KBM-7 (cell line): ENCODE measurements at places on chromosomes 13 and 19.
A peak's percentile ranks its signal among the peaks of the same experiment; 100 is the strongest.

DNA sequence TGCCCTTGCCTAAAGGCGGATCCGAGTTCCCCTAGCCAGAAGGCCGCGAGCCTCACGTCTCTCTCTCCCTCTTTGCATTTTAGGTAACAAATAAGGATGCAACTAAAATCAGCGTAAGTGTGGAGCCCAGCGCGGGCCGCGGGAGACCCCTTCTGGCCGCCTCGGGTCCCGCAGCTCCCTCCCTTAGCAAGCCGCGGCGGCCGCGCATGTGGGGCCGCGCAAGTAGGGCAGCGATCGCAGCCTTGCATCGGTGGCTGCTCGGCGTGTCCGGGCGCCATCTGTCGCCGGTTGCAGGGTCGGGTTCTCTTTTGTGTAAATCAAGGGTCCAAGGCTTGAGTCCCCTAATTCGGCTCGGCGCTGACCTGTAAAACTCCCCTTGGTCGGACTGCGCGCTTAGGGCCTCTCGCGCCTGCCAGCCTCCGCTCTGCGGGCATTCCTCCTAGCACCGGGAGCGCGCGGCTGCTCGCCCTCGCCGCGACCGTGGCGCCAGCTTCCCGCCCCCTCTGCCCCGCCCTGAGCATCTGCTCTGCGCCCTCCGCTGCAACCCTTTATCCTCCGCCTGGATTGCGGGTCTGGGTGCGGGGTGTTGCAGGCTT, 2.7 kb downstream of the VSTM2B start:
- peak; percentile 91 for DNase-seq

DNA sequence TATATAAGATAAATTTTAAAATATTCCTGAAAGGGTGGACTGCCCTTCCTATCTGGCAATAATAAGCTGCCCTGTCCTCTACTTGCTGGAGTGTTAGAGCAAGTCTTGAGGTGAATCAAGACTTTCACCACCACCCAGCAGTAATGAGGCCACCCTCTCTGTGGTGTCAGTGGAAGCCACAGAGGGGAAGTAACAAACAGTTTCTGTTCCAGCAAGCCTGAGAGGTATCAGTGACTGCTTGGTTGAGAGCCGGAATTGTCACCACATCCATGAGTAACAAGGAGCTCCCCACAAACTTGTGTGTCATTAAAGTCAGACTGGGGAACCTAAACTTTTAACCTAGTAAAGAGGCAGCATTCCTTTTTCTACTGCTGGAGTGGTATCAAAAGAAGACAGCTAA, 532.7 kb upstream of the SPRY2 start:
- peak; percentile 7 for DNase-seq

GRCh38 chr13:107025991-107026390, 458.1 kb upstream of the ARGLU1 start:
- no peak for DNase-seq

DNA sequence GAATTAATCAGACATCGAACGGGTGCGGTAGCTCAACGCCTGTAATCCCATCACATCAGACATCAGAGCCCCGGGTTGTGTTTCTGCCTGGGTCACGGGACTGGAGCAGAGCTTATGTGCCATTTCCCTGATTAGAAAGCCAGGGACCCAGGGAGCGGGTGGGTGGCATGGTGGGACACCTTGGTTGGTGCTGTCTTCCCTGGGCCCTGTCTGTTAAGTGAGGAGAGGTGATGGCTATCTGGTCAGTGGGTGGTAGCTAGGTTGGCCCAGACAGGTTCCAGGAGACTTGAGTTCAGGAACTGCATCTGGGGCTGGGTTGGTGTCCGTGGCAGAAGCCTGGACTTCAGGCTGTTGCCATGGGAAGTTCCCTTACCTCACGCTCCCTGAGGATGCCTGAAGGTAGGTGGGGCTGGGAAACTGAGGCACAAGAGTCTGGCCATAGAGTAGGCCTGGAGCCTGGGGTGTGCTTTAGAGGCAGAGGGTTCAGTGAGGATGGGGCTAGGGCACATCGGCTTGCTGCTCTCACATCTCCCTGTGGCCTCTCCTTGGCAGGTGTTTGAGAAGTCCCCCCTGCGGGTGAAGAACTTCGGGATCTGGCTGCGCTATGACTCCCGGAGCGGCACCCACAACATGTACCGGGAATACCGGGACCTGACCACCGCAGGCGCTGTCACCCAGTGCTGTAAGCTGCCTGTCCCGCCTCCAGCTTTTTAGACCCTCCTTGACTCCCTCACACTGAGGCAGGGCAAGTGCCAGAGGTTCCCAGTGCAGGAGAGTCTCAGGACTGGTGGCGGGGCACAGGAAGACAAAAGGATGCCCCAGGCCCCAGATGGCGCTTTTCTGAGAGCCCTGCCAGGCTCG, 2.1 kb downstream of the RPL18A start:
- no peak for DNase-seq

DNA sequence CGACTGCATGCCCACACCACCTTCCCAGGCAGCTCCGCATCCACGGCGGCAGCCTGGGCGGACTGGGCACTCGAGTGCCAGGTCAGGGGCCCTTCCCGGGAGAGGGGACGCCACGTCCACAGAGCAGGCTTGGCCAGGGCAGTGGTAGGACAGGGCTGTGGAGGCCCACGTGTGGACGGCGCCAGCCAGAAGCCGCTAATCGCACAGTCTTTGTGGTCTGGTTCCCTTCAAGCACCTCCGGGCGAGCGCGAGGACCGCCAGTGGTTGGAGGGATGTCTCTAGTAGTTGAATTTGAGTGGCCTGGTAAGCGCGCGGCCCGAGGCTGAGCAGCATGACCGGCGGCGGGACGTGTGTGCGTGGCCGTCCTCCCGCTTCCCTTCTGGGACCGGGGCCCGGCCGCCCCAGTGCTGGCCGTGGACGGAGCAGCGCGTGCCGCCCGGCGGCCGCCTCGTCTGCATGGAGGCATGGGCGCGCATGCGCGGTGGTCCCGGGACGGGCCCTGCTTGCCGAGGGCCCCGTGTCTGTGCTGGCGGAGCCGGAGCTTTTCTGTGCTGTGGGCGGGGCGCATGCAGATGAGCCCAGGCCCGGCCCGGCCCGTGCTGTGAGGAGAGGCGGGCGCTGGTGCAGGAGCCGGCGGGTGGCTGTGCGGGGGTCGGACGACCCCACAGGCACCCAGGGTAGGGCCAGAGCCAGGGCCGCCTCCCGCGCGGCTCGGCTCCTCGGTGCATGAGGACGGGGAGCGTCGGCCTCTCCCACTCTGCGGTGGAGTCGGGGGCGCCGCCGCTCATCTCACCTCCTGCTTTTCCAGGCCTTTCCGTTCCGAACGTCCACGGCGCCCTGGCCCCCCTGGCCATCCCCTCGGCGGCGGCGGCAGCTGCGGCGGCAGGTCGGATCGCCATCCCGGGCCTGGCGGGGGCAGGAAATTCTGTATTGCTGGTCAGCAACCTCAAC, 8.6 kb downstream of the PTBP1 start:
- DNase-seq = no peak

GRCh38 chr13:44307255-44307654, 66.4 kb upstream of the SERP2 start:
- DNase-seq = no peak

- no peak for DNase-seq
Measured at GRCh38 chr19:58497634-58498170, 14.1 kb downstream of the SLC27A5 start.

DNA sequence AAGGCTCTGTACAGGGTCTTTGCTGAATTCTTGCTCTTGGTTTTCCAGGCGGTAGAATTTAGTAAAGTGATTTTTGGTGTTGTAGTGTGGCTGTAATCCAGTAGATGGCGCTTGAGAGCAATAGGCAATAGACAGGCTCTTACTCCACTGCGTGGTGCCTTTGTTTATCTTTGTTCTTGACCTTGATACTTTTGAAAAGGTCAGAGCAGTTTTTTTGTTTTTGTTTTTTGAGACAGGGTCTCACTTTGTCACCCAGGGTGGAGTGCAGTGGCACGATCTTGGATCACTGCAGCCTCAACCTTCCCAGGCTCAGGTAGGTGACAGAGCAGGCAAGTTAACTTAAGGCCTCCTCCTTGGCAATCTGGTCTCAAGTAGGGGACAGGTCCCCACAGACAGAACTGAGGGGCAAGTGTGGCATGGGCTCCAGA, 12.2 kb upstream of the LILRA5 start:
- DNase-seq = peak; percentile 79

DNA sequence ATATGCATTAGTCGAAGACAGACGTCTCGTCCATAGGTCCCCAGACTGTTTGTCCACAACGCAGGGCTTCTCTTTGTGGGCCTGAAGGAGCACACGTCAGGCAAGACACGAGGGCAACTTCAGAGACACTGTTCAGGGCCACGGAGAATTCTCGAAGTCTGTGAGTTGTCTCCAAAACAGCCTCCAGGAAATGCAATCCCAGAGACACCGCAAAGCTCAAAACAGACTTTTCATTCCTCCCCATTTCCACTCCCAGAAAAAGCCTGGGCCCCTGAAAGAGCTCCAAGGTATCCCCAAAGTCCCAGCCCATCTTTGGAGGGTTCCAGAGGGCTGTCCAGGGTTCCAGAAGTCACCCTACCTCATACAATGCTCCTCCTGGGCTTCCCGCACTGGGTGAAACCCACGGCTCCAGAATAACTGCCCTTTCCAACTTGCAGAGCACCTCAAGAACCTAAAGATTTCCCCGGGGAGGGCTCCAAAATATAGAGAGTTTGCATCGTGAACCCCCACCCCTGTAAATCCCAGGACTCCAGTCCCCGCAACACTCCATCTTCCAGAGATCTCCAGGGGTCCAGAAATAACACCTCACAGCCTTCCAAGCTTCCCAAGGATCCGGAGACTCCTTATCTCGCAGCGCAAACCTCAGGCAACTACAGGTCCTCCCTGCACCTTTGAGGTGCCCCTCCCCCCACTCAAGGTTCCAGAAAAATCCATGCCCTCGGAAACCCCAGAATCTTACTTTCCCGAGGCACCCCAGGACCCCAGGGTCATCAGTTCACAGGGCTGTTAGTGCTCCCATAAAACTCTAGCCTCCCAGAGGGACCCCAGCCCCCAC, 687 bp upstream of the FTL start:
- no peak for DNase-seq

- no peak for DNase-seq
Measured at GRCh38 chr19:7068599-7068998, 904 bp upstream of the ZNF557 start.

DNA sequence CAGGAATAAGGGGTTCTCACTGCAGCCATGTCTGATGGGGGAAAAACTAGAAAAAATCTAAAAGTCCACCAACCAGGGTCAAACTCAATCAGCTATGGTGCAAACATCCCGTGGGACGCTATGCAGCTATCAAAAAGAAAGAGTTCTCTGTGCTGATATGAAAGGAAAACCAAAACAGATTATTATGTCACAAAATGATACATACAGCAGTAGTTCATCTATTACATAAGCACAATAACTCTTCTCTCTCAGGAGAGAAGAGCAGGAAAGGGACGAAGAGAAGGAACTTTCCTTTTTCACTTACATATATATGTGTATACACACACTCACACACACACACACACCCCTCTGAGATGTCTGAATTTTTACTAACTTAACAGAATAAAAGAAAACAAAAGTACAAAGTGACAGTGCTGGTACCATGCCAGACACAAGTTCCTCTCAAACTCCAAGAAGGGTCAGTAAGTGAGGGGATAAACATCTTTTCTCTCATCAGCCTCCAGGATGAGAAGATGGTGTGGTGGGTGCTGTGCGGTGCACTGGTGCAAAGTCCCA, 2.9 kb upstream of the FKRP start:
- no peak for DNase-seq

DNA sequence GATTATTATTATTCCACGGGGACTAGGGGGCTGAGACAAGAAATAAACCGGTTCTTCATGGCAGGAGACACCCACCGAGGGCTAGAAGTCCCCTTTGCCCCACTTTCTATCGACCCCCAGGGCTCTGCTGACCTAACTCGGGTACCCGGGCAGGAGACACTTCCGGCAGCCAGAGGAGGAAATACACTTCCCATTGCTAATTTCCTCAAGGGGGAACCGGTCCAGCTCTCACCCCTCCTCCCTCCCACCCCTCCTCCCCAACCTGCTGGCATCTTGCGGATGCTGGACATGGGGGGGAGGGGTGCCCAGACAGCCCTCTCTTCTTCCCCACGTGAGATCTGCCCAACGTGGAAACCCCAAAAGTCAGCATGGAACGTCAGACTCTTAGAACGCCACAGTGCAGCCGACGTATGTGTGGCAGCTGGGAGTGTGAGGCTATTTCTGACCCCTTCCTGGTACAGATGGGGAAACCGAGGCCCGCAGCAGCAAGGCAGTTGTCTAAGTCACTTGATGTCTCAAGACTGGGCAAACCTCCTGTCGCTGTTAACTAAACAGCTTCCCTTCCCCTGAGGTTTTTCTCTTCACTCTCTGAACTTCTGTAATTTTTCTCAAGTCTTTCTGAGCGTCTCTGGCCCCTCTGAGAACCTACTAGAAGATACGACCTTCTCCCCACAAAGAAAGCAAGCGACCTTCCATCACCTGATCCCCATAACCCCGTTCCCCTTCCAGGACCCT, 3.6 kb downstream of the GPR4 start:
- peak; percentile 17 for DNase-seq

DNA sequence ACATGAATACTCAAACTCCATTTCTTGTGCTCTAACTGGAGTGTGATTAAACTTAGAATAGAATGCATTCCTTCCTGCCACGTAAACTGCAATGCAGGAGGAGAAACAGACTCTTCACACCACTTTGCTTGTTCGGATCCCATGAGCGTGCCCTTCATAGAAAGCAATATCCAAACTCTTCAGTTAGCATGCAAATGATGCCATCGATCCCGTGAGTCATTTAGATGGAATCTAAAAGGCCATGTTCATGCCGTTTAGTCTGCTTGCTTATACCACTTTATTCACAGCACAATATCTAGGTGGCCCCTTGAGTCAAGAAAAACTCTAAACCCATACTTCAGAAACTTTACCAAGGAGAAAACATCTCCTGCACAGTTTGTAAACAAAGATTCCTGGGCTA, 225.8 kb downstream of the OXGR1 start:
- DNase-seq = no peak

DNA sequence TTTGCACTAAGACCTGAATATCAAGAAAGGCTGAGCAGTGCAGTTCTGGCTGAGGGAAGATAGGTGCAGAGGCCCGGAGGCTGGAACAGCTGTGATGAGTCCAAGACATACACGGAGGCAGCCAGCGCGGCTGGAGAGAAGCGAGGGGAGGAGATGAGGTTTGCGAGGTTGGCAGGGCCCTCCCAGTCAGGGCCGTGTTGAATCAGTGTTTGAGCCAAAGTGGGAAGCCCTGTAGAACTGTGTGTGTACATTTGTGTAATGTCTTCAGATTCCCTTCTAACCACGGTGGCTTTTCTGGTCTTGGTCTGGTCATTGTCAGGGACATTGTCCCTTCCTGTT, 34.9 kb downstream of the PAK4 start:
- DNase-seq = no peak

- no peak for DNase-seq
Measured at GRCh38 chr19:53999694-54000093, 8.3 kb downstream of the CACNG6 start.

DNA sequence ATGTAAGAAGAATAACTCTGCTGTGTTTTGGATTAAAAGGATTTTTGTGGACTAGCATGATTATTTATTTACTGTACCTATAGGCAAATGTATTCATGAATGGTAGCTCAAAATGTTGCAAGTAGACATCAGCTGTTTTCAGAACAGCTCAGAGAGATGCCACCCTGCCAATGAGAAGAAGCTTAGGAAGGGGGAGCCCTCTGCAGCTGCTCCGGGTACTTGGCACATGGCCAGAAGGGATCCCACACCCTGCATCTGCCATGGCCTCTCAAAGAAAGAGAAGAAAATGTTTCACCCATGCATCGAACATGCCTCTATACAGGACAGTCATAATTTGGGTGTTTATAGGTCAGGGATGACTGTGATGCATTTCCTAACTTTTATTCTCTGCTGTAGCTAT, 30.5 kb upstream of the MBNL2 start:
- DNase-seq = no peak
